H54 (cell line): ENCODE measurements at places on chromosomes 2 and 18.

- DNase-seq, result no peak
These were observed 137.7 kb downstream of the ALK start for GRCh38 chr2:29783666-29784065.

- no peak for DNase-seq
These were observed 57.1 kb upstream of the TWIST2 start for GRCh38 chr2:238790833-238791230.

- DNase-seq, result no peak
These were observed 41.5 kb downstream of the RNF144A start for GRCh38 chr2:6958616-6959235.

- DNase-seq, result peak; percentile 44
These were observed 61.0 kb downstream of the RBMS1 start for GRCh38 chr2:160432633-160433032.

- no peak for DNase-seq
These were observed 344.3 kb upstream of the RAB12 start for GRCh38 chr18:8264861-8265411.

DNA sequence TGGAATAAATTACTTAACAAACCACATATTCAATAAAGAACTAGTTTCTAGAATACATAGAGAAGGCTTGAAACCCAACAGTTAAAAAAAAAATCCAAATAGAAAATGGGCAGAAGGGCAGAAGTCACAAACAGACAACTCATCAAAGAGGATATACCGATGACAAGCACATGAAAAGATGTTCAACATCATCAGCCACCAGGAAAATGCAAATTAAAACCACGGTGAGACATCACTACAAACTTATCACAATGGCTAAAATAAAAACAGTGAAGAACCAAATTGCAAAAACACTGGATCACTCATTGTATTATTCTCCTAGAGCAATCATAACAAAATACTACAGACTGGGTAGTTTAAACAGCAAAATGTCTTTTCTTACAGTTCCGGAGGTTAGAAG, 14.5 kb downstream of the SESTD1 start:
- no peak for DNase-seq

DNA sequence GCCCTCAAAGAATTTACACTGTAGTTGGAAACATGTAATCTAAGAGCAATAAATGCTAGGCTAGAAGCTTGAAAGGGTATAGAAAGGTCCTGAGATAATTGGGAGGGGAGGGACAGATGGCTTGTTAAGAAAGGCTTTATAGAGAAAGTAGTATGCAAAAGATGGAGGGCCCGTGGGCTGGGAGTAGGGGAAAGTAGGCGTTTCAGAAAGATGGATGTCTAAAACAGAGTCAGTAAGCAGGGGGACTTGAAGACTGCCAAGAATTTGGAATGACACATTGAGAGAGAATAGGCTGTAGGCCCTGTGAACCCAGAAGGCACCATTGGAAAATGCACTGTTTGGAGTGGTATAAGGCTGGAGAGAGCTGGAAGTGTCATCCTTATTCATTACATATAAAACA, 822 bp downstream of the PSMG2 start:
- peak; percentile 33 for DNase-seq

DNA sequence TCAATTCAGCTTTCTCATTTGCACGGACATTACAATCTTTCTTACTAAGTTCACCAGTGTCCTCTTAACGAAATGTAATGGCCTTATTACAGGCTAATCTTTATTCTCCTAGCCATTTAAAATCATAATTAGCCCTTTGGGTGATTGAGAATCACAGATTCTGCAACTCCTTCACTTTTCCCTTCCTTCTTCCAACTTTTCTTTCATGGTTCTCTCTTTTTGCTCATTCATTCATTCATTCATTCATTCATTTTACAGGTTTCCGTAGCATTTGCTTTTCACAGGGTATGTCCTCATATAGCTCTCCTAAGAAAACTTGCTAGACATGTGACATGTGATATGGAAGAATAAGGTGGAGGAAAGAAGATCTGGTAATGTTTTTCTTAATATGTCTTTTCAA, 16.0 kb downstream of the TBR1 start:
- DNase-seq, result no peak

- peak; percentile 3 for DNase-seq
These were observed 18.6 kb upstream of the SKA1 start for GRCh38 chr18:50356036-50356945.

DNA sequence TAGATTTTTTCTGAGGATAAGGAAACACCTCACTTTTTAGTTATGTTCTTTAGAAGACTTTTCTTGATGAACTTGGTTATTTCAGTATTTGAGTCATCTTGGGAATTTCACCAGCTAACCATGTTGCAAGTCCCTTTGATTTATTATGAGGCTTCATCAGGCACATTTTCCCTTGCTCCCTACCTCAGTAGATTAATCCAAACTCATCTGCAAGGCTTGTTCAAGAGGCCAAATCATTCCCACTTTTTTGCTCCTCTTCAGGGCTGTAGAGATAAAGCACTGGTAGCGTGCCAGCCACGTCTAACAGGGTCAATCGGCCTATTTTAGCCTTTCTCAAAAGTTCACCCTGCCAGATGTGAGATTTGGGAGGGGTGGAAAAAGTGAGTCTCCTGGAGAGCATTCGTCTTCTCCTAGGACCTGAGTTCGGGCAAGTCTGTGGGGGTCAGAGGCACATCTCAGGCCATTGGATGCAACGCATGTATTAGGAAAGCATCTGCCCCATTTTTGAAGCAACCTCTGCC, 120.3 kb downstream of the RDH14 start:
- DNase-seq, result no peak

GRCh38 chr2:239531456-239532241, 130.8 kb upstream of the HDAC4 start:
- no peak for DNase-seq

- no peak for DNase-seq
These were observed 839 bp upstream of the GPR148 start for GRCh38 chr2:130728007-130728454.

- no peak for DNase-seq
These were observed 167.8 kb downstream of the NUP35 start for GRCh38 chr2:183292028-183292427.

DNA sequence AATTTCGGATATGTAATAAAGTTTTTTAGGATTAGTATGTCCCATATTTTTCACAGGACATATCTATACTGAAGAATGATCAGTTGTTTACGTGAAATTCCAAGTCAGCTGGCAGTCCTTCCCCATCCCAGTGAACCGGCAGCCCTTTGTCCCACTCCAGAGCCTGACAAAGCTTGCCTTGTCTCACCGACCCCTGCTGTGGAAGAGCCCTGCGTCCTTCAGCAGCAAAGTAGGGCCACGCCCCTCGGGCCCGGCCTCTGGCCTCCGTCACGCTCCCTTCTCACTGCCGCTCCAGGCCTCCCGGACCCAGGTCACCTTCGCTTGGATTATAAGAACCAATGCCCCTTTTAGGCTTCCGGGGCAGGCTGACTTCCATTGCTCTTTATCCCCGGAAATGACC, 89.8 kb upstream of the TGIF1 start:
- no peak for DNase-seq

DNA sequence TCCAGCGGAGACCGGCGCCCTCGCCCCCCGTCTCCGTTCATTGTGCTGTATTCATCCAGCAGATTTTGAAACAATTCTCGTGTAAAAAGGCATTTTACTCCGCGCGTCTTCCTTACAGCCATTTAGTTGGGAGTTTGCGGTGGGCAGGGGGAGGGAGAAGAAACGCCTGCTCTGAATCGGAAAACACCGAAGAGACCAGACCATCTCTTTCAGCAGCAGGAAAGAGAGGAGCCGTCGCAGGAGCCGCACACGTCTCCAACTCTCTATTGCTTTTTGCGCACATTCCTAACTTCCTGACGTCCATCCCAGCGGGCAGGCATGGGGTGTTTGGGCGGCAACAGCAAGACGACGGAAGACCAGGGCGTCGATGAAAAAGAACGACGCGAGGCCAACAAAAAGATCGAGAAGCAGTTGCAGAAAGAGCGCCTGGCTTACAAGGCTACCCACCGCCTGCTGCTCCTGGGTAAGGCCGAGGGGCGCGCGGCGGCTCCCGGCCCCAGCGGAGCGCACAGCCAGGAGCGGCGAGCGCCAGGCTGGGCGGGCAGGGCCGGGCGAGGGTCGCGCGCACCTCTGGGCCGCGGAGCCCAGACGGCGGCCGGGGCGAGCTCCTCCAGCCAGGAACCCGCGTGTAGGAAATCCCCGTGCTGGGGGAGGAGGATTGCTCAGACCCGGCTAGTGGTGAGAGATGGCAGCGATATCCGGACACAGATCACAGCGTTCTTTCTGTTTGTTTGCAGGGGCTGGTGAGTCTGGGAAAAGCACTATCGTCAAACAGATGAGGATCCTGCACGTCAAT, 63.2 kb downstream of the GNAL start:
- DNase-seq, result no peak

- no peak for DNase-seq
These were observed 266.7 kb downstream of the SH3BP4 start for GRCh38 chr2:235218486-235218907.

GRCh38 chr2:239295377-239296019, 105.3 kb downstream of the HDAC4 start:
- DNase-seq, result no peak

DNA sequence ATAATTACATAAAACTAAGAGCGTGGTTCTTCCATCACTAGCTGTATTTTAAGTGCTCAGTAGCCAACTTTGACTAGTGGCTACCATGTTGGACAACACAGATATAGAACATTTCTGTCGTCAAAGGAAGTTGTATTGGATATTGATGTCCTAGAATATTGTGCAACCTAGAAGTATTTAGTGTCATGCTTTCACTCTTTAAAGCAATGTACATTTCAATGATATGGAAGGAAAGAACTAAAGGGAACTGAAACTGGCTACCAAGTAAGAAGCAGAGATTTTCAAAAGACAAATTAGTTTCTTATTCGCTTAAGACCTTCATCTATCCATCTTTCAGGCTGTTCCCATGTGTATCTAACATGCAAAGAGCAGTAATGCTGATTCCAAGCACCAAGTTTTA, 85.4 kb upstream of the EML6 start:
- DNase-seq, result no peak

DNA sequence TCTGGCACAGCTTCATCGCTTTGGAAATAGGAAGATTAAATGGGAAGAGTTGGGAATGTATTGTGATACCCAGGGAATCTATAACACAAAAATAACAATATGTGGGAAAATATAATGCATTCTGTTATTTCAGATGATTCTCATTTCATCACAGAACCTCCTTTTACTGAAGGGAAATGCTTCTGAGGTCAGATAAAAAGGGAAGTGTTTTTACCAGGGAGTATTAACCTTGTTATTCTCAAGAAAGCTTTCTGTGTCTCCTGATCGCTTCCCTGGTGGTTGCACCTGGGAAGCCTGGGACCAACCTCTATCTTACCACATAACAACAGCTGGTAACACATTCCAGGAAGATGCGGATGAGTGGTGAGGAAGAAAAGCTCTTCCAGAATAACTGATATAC, 47.2 kb downstream of the SCG2 start:
- DNase-seq, result no peak

- no peak for DNase-seq
These were observed 31.6 kb downstream of the TWSG1 start for GRCh38 chr18:9366126-9366714.

GRCh38 chr2:953408-953807, 2.8 kb downstream of the SNTG2 start:
- DNase-seq, result no peak

GRCh38 chr2:158499383-158499782, 42.6 kb downstream of the PKP4 start:
- DNase-seq, result no peak

GRCh38 chr2:120607506-120607905, 128.2 kb upstream of the GLI2 start:
- DNase-seq, result no peak

DNA sequence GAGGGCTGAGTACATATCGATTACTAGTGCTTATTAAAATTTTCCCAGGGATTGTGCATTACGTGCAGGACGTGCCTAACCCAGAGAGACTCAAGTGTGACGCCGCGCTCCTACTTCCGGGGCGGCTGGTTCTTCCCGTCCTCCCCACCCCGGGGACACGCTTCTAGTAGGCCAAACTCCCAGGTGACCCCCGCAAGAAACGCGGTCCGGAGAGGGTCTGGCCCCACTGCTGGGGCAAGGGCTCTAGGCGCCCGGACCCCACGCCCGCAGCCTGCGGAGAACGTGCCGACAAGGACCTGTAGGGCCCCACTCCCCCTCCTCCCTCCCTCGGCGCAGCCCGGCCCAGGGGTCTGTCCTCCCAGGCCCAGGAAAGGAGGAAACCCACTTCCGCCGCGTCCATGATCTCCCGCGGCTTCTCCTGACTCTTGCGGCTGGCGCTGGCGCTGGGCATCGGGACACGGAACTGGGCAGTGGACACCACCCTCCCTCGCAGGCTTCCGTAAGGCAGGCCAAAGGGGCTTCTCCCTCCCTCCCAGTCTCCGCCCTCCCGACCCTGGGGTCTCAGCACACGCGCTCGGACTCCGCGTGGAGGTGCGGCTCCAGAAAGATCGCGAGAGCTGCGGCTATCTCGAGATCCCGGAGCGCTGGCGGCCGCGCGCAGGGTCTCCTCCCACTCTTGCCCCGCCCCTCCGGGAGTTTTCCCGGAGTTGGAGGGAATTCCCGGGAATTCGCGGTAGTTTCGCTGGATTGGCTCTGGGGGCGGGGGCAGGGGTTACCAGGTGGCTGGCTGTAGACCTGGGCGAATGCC, at the start of gene DARS1:
Gene DARS1 (minus strand): TSS at position 609 of the 808 bp plus-strand sequence. CDS start 158 bp downstream, at position 451.
- peak; percentile 81 for DNase-seq

DNA sequence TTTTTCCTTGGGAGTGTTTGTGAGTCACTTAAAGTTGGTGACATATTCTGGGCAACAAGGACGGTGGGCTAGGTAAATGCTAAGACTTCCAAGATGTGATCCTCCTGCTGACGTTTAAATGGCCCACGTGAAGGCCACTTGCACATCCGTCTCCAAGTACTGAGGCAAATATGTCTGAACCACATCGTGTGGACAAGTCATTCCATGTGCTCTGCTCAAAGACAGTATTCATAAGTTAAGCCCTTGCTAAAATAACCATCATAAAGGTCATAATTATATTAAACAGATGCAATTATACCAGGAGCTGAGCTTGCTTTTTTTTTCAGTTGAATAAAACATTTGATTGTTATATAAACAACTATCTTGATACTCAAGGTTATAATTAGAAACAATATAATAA, 44.8 kb downstream of the SPP2 start:
- DNase-seq, result no peak

GRCh38 chr2:197200051-197200761, 110.4 kb downstream of the ANKRD44 start:
- DNase-seq, result no peak

DNA sequence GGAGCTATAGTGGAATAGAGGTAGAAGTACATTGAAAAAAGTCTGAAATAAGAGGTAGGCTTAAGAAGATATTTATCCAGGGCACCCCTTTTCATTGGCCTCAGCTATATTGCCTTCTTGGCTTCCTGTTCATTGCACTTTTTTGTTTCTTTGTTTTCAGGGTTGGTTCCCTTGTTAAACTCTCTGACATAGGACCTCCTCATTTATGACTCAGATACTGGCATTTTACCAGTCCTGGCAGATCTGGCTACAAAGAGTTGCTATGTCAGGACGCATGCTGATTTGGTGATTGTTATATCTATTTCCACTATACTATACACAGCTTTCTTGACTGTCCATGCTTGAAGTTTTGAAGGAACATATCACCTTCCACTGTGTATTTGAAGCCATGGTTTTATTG, 60.0 kb downstream of the GCA start:
- DNase-seq, result peak; percentile 15

- DNase-seq, result no peak
These were observed 1612.6 kb upstream of the NXPH2 start for GRCh38 chr2:140392824-140393223.
